ENCODE measurements at places on chromosomes 1 and 21.

DNA sequence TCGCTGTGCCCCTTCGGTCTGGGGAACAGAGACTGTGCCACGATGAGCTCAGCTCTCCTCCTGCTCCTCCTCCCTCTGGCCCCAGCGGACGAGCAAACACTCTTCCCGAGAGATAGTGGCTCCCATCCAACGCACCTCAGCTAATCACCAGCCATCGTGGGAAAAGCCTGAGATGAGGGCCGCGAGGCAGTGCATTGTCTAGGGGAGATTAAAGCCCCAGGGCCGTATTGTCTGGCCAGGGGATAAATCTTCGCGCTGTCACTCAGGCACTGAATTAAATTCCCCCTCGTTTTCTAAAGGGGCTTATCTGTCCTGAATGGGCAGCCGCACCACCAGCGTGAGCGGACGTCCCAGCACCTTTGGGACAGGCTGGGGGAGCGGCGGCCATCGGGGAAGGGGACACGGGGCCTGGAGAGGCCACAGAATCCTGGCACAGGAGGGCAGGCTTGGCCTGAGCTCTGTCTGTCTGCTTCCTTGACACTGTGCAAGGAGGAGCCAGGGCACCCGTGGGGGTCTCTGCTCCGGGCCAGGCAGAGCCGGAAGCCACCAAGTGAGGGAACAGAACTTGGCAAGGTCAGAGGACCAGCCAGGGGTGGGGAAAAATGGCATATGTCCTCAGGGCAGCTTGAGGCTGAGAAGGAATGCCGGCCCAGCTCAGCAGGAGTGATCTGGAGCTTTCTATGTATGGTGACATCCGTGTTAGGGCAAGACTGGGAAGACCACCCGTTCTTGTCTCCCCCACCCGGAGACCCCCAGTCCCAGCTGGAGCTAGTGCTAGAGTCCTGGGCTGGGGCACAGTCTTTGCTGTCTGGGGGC lies 32.3 kb downstream of the PRDM16 start:
- no peak for DNase-seq

GRCh38 chr1:86104606-86105532 lies 51.7 kb downstream of the COL24A1 start:
- no peak for DNase-seq

DNA sequence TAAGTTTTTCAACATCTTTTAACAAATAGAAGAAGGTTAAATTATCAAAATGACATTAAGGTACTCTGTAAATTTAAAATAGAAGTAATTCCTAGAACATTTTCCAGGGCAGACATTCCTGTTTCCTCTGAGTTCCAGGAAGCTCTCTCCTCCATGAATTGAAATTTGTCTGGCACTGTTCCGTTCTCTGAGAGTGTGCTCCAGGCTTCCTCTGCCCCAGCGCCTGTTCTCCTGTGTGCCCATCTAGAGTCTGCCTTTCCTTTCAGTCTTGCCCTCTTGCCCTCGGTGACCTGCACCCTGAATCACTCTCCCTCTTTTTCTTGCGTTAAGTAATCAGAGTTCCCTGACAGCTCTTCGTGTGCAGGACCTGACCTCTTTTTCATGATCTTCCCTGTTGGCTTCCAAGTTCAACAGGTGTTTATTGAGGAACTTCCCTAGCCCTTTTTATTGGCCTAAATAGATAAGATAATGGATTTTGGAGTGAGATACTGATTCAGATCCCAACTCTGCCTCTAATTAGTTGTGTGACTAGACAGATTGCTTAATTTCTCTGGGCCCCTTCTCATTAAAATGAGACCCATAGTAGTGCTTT lies 77.1 kb downstream of the MTR start:
- DNase-seq = no peak

GRCh38 chr1:179447489-179447888 lies 81.7 kb downstream of the AXDND1 start:
- DNase-seq = peak; percentile 13

DNA sequence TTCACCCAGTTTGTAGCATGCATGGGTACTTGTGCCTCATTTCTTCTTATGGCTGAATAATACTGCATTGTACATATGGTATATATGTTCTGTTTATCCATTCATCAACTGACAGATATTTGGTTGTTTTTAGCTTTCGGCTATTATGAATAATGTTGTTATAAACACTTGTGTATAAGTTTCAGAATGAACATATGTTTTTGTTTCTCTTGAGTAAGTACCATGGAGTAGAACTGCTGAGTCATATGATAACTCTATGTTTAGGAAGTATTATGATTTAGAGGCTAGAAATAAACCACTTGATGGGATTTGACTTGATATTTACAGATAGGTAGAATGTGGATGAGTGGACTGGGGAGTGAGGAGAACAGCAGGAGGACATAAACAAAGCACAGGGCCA lies 48.6 kb downstream of the WNT2B start:
- DNase-seq = no peak

- no peak for DNase-seq
Observed at GRCh38 chr21:32387151-32387550, 5.7 kb downstream of the URB1 start.

GRCh38 chr1:53681977-53682685 lies 56.8 kb downstream of the GLIS1 start:
- DNase-seq = peak; percentile 59

DNA sequence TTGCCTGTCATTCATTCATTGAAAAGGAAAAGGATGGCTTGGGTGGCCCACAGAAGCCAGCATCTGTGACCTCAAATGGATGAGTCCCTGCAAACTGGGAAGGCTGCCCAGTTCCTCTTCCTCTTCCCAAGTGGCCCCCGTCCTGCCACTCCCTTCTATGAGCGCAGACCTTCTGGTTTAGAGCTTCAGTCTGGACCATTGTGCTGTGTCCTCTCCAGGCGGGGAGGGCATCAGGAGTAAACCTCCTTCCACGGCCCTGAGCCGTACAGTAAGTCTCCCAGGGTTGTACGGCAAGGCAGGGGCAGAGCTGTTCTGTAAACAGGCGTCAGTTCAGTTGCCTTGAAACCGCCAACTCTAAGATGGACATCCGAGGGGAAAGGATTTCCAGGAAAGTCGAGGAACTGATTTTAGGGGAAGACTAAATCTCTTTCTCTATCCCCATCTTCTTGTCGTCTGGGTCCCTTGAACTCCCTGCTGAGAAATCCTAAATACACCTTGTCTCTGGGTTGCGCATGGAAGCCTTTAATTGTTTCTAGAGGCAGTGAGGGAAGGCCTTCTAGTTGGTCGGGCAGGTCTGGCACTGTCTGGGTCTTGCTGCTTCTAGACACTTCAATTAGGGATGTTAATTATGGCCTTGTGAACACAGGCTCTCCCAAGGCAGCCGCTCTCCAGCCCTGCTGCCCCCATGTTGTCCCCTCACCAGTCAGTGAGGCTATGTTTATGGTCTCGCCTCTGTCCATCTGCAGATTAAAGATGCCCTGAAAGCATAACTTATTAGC lies 22.1 kb downstream of the SOX13 start:
- no peak for DNase-seq

DNA sequence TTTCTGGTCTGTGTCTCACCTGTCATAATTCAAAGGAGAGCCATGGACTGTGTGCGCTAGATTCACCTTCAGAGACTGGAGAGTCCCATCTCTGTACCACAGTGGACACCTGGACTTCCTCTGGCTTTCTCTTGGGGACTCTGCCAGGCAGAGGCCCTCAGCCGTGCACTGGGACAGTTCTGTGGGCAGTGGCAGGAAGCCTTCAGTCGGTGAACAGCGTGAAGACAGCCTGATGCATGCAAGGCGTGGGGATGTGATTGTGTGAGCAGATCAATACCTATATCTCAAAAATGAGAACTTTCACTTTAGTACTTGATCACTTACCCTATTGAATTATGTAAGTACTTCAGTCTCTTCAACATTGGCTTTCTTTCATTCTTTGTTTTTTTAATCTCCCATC lies 245.3 kb downstream of the DISC1 start:
- DNase-seq = peak; percentile 18

- peak; percentile 51 for DNase-seq
Observed at GRCh38 chr1:231918239-231919015, 291.8 kb downstream of the DISC1 start.

GRCh38 chr1:82260051-82260450 lies 459.3 kb downstream of the ADGRL2 start:
- no peak for DNase-seq

DNA sequence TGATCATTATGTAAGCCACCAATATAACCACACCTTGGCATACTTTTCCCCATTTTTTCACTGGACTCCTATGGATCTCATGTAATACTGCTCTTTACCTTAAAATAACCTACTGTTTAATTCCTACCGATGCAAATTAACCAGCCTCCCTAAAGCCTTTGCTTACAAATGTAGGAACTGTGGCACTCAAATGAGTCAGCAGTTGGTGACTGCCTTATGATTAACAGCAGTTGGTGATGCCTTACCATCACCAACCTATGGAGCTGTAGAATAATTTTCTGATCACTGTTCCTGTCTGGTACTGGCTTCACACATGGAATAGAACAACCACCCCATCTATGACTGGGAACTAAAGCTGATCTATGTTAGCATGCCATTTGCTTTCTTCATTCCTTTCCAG lies 7.8 kb upstream of the NUDT17 start:
- no peak for DNase-seq

DNA sequence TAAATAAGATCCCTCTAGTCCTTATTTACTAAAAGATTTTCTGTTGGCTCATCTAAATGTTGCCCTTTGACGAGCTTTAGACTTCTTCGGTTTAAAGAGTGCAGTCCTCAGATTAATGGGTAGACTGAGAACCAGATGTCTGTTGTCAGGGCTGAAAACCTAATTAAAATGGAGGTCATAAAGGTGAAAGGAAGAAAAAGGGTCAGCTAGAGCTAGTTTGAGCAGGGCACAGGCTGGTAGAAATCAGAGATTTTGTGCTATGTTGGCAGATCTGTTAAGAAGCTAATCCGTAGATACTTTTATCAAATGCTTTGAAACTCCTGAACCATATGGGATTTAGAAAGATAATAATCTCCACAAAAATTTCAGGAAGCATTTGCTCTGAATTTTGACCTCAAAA lies 959.0 kb downstream of the PLA2G4A start:
- DNase-seq = no peak

DNA sequence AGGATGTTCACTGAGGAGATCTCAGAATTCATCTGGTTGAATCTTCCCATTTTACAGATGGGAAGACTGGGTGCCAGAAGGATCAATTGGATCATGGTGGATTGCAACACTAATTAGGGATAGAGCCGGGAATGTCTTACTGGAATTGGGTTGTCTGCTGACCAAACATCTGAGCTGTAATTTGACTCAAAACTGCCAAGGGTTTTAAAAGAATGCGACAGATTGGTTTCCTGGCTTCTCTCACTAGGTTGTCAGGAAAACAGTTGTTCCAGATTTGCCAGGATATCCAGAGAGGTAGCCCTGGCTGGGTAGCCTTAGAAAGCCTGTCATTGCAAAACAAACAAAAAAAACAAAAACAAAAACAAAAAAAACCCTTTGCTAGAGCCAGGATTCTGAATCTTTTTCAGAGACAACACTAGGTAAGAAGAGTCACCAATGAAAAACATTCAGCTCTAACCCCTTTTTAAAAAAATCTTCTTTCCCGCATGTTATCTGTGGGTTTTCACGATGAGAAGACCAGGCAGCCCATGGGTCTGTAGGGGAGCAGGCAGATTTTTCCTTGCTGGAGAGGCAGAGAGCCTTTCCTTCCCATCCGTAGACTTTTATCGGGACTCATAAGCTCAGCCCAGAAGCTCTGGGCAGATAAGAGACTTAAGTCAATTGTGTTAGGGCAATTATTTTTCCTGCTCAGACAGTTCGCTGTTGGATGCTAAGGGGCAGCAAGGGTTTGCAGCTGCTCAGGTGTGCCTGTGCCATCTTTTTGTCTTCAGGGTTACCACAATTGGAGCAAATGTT lies 418.9 kb downstream of the PRDM2 start:
- DNase-seq = no peak

DNA sequence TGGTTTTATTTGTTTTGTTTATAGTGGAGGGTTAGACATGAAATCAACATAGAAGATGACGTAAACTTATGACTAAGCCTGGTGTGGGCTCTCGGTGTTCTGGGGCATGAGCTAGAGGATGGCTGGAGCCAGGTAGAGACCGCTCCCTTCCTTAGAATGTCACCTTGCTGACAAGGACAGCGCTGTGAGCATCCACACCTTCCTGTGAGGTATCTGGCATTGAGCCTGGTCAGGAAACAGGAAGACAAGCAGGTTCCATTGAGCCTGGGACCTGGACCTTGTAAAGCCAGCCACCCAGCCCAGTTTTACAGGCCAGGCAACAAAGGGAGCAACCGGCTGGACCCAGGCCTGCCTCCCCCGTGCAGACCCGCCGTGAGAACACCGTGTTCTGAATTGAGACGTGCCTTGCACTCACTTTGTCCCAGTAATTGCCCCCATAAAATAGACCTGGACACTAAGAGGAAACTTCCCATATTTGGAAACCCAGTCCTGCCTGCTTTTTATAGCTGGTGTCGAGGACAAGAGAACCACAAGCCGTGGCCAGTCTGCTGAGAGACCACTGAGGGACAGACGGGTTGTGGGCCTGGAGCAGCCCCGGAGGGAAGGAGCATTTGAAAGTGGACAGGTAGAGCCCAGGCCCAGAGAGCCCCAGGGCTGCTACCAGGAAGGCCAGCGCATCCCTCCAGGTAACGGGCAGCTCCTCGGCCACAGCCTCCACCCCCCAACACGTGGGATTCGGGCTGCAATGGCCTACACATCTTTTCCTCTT lies 78.0 kb downstream of the PDE9A start:
- no peak for DNase-seq

DNA sequence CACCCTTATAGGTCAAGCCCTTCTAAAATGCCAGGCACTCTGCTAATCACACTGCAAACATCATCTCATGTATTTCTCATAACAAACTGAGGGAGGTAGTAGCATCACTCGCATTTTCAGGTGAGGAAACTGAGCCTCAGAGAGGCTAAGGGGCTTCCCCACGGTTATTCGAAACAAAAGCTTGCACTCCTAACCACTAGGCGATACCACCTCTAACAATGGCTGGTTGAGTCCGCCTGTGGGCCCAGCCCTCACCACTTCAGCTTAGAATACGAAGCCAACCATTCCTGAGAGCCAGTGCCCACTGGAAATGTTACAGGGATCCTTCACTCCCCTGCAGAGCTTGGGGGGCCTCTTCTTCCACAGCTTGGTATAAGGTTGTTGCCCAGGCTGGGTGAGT lies 65.3 kb upstream of the TENT5C start:
- DNase-seq = peak; percentile 53

GRCh38 chr21:41627428-41627827 lies 119.5 kb upstream of the TMPRSS2 start:
- DNase-seq = no peak

- DNase-seq = no peak
Observed at GRCh38 chr1:55262822-55263221, 47.7 kb upstream of the USP24 start.

Data from activated CD8-positive, alpha-beta T cell treated with anti-CD3 and anti-CD28 coated beads for 36 hours (primary cell).